ENCODE measurements at places on chromosomes 13 and 19.

DNA sequence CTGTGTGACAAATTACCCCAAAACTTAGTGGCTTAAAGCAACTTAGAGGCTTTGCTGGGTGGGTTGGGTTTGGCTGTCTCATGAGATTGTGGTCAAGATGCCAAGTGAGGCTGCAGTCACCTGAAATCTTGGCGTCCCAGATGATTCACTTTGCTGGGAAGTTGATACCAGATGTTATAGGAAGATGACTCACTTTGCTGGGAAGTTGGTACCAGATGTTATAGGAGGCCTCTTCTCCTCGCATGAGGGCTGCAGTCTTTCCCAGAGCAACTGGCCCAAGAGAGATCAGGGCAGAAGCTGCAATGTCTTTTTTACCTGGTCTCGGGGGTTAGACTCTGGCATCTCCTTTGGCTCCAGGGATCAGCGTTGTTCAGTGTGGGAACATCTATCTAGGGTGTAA is 16.8 kb downstream of the TEX29 start:
- DNase-seq = no peak

- no peak for DNase-seq
Measured at GRCh38 chr13:48636550-48636949, 17.2 kb upstream of the CYSLTR2 start.

DNA sequence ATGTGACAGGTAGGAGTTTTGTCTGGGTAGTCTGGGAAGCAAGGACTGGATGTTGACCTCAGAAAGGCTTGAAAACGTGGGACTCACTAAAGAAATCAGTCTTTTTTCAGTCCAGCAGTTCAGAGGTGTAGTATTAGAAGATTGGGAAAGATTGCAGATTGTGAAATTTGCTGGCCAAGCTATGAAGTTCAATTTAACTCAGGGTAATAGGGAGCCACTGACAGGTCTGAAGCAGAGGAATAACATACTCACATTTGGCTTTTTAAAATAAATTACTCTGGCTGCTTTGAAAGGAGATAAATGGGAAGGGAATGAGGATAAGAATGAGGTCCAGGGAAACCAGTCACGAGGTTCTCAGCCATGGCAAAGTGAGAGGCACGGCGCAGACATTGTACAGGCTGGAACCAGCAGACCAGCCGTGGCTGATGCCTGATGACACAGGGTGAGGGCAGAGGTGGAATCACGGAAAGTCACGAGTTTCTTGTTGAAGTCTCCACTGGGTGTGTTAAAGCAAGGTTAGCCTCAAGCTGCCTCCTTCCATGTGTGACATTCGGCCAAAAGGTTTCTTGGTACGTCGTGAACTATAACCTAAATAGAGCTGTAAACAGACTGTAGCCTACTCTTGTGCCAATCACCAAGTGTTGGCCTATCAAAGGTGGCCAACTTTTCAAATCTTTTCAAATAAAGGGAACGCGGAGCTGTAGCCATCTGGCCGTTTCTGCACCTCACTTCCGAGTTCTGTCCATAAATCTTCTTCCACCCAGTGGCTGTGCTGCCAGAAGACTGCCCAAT is 377.6 kb downstream of the IRS2 start:
- DNase-seq = no peak

DNA sequence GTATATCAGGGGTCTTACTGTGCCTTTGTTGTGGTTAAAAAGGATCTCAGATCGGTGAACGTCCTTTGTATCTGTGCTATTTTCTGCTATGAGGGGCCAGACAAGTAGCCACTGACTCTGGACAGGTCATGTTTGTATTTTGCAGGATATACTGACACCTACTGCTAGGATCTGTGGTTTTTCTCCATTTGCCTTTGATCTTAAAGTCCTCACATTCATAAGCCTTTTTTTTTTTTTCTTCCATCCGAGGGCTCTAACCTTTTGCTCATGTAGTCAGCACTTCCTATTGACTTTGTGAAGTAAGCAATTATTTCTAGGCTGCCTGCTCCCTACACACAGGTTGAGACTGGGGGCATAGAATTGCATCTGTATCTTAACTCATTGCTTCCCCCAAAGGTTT is 106.2 kb downstream of the SLITRK5 start:
- DNase-seq = no peak

GRCh38 chr13:50463719-50464118 is 379.8 kb downstream of the DLEU7 start:
- DNase-seq = no peak
